ENCODE measurements at places on chromosomes 1 and 21.

DNA sequence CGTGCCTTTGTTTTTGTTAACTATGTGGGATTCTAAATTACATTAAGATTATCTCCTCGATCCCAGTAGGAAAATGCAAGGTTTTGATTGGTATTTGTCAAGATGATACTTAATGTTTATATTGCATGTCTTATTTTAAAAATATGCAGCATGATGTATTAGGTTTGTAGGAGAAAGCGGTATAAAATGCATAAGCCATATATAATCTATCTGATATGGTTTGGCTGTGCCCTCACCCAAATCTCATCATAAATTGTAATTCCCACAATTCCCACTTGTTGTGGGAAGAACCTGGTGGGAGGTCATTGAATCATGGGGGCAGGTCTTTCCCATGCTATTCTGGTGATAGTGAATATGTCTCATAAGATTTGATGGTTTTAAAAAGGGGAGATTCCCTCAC, 198.1 kb upstream of the NCAM2 start:
- DNase-seq: no peak

- no peak for DNase-seq
Observed at GRCh38 chr1:230629511-230629910, 12.8 kb upstream of the COG2 start.

DNA sequence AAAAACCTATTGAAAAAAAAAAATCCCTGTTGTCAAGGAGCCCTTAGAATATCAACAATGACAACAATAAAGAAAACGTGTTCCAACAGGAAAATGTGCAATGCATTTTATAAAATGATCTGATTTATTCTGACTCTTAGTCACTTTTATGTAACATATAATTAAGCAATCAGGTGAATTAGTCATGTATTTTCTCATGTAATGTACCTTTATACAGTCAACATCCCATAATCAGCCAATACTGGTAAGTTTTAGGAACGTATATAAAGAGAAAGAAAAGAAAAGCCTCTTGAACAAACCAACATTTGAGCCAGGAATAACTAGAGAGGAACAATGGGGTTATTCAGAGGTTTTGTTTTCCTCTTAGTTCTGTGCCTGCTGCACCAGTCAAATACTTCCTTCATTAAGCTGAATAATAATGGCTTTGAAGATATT, at the start of gene CLCA4:
TSS of gene CLCA4 (plus strand) at position 292 of the 435 bp plus-strand sequence. CDS start at position 334, 42 bp downstream.
- no peak for DNase-seq

GRCh38 chr1:204103431-204103741, 30.5 kb downstream of the SOX13 start:
- no peak for DNase-seq

GRCh38 chr1:169325117-169325516, 42.5 kb downstream of the NME7 start:
- DNase-seq: no peak

- DNase-seq: no peak
Observed at GRCh38 chr21:37917612-37918011, 1.4 kb upstream of the KCNJ6 start.
